ENCODE measurements at places on chromosomes 7 and 10. TPM values are rescaled to one million over a fixed set of nuclear protein-coding genes. Genes with fewer than 3 reads are reported as not detected.

The LRRC18 gene
- total RNA-seq = not detected

The CNOT4 gene
- 10.0 TPM for total RNA-seq

The POLR2J gene
- 20.8 TPM for total RNA-seq

The SUV39H2 gene
- total RNA-seq = 23.3 TPM

The AKR1C8 gene
- not detected for total RNA-seq

The TMEM140 gene
- 0.72 TPM for total RNA-seq

The SPDYE6 gene
- not detected for total RNA-seq

The VAX1 gene
- total RNA-seq = not detected

The EBLN1 gene
- total RNA-seq = not detected

The PPRC1 gene
- total RNA-seq = 11.4 TPM

The MMD2 gene
- not detected for total RNA-seq

The COL28A1 gene
- total RNA-seq = under 0.01 TPM

The SOSTDC1 gene
- total RNA-seq = under 0.01 TPM

The ACHE gene
- not detected for total RNA-seq

GRCh38 chr7:45670717-45671116 lies 96.5 kb downstream of the ADCY1 start:
- no peak for DNase-seq
- peaks cover 7% of the 10 kb centered on the region for H3K27me3 ChIP-seq
- no peak overlapping the region for H3K4me3 ChIP-seq
- H3K36me3 ChIP-seq = no peaks in the 10 kb centered on the region

DNA sequence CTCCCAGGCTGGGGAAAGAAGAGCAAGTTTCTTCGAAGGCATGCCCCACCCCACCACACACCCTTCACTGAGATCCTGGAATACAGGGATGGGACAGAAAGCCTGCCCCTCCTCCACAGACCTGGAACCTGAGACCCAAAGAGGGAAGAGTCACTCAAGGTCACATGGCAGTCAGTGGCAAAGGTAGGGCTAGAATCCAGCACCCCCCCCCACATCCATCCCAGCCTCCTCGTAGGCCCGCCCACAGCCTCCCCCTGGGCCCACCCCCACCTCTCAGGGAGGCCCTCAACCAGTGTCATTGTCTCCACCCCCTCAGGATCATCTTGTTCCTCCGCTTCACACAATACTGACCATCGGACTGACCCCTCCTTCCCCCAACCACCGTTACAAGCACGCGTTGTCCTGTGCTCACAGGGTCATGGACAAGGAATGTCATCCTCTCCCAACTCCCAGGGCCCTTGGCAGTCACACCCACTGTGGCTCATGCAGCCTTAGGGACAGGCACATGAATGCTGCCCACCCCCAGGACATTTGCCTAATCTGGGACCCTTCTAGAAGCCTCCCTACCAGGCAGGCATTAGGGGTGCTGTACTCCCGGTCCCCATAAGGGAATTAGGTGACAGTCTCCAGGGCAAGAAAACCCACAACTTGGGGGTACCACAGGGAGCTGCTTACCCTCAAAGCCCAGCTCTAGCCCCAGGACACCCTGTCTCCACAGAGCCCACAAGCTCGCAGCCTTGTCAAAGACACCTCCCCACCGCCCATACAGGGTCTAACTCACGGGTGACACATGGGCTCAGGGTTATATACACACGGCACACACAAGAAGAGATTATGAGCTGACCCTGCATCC lies 1.4 kb downstream of the KCNH2 start:
- peaks cover 20% of the 10 kb centered on the region for H3K4me1 ChIP-seq
- no peaks in the 10 kb centered on the region for H3K36me3 ChIP-seq
- H3K27ac ChIP-seq = no peak overlapping the region
- DNase-seq = no peak

DNA sequence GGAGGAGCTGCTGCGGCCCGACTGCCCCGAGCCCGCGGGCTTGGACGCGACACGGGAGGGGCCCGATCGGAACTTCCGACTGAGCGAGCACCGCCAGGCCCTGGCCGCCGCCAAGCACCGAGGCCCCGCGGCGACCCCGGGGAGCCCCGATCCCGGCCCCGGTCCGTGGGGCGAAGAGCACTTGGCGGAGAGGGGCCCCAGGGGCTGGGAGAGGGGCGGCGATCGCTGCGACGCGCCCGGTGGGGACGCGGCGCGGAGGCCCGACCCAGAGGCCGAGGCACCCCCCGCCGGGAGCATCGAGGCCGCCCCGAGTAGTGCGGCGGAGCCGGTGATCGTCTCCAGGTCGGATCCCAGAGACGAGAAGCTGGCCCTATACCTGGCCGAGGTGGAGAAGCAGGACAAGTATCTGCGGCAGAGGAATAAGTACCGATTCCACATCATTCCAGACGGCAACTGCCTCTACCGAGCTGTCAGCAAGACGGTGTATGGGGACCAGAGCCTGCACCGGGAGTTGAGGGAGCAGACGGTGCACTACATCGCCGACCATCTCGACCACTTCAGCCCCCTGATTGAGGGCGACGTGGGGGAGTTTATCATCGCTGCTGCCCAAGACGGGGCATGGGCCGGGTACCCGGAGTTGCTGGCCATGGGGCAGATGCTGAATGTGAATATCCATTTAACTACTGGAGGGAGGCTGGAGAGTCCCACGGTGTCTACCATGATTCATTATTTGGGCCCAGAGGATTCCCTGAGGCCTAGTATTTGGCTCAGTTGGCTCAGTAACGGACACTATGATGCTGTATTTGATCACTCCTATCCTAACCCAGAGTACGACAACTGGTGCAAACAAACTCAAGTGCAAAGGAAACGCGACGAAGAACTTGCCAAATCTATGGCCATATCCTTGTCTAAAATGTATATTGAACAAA lies 1.4 kb downstream of the OTUD1 start:
- H3K27ac ChIP-seq = peak overlapping the region; percentile 72
- no peaks in the 10 kb centered on the region for H3K36me3 ChIP-seq
- H3K4me1 ChIP-seq = no peaks in the 10 kb centered on the region

GRCh38 chr7:134245253-134245652 lies 71.5 kb downstream of the SLC35B4 start:
- H3K27me3 ChIP-seq = no peaks in the 10 kb centered on the region
- DNase-seq = no peak
- no peak overlapping the region for H3K4me3 ChIP-seq
- H3K36me3 ChIP-seq = no peaks in the 10 kb centered on the region

DNA sequence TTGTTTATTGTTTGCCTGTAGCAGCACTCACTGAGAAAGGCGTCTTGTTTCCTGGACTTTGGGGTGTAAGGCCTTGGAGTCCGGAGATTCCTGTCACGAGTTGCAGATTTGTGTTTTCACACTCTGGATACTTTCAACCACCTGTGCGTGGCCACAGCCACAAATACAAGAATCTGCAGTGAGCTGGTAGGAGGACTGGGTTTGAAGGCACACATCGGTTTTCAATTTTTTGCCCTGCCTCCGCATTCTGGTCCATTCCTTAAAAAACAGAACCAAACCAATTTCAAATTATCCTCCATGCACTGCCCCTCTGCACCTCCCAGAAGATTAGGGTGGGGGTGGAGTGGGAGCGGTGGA lies 619 bp downstream of the EXOC4 start:
- H3K4me1 ChIP-seq = no peaks in the 10 kb centered on the region
- H3K4me3 ChIP-seq = peak overlapping the region; percentile 84
- no peaks in the 10 kb centered on the region for H3K36me3 ChIP-seq
- peak overlapping the region; percentile 91 for H3K27ac ChIP-seq
- no peaks in the 10 kb centered on the region for H3K27me3 ChIP-seq

DNA sequence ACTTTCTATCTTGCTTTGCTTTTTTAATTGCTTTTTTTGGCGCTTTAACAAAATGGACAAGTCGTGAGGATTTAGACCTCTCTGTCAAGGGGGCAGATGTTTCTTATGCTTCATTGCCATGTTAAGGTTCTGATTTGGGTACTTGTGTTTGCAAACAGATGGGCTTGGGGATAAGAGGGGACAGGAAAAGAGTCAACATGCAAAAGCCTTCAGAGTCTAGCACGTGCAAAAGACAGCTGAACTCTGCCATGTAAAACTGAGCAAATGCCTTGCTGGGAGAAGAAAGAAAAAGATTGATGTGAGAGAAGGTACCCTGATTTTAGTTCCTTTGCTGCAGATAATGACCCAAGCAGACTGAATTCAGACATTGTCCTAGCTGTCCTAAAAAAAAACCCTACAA lies 173.1 kb downstream of the KIAA1217 start:
- no peaks in the 10 kb centered on the region for H3K36me3 ChIP-seq
- H3K4me3 ChIP-seq = no peak overlapping the region
- peaks cover 4% of the 10 kb centered on the region for H3K27me3 ChIP-seq
- no peak for DNase-seq

DNA sequence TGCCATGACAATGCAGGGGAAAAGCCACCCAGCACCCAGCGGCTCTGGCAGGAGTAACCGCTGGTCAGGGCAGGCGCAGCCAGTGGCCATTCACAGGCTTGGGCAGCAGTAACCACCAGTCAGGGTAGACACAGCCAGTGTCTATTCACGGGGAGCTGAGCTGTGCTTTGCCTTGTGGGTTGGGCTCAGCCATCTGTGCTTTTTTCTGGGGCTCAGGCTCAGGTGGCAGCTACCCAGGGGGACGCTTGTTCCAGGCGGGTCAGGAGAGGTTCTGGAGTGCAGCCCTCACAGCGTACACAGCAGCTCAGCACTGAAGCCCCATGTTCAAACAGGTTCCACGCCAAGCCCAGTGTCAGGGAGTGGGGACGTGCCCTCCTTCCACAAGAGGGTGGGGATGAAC lies 28.5 kb downstream of the FOXL3 start:
- peaks cover 51% of the 10 kb centered on the region for H3K27me3 ChIP-seq
- H3K4me1 ChIP-seq = no peaks in the 10 kb centered on the region
- H3K4me3 ChIP-seq = no peak overlapping the region
- no peaks in the 10 kb centered on the region for H3K36me3 ChIP-seq

GRCh38 chr7:146740039-146740438 lies 623.4 kb downstream of the CNTNAP2 start:
- H3K27ac ChIP-seq = no peak overlapping the region
- no peaks in the 10 kb centered on the region for H3K27me3 ChIP-seq

- H3K4me3 ChIP-seq = no peak overlapping the region
- H3K4me1 ChIP-seq = no peaks in the 10 kb centered on the region
- H3K36me3 ChIP-seq = no peaks in the 10 kb centered on the region
- no peaks in the 10 kb centered on the region for H3K27me3 ChIP-seq
- no peak overlapping the region for H3K27ac ChIP-seq
- DNase-seq = no peak
Observed at GRCh38 chr7:50156163-50156562, 63.1 kb upstream of the ZPBP start.

GRCh38 chr7:77687747-77688144 lies 8.5 kb upstream of the RSBN1L start:
- H3K27ac ChIP-seq = no peak overlapping the region
- peaks cover 7% of the 10 kb centered on the region for H3K36me3 ChIP-seq
- no peak overlapping the region for H3K4me3 ChIP-seq
- peaks cover 19% of the 10 kb centered on the region for H3K4me1 ChIP-seq
- H3K27me3 ChIP-seq = no peaks in the 10 kb centered on the region

DNA sequence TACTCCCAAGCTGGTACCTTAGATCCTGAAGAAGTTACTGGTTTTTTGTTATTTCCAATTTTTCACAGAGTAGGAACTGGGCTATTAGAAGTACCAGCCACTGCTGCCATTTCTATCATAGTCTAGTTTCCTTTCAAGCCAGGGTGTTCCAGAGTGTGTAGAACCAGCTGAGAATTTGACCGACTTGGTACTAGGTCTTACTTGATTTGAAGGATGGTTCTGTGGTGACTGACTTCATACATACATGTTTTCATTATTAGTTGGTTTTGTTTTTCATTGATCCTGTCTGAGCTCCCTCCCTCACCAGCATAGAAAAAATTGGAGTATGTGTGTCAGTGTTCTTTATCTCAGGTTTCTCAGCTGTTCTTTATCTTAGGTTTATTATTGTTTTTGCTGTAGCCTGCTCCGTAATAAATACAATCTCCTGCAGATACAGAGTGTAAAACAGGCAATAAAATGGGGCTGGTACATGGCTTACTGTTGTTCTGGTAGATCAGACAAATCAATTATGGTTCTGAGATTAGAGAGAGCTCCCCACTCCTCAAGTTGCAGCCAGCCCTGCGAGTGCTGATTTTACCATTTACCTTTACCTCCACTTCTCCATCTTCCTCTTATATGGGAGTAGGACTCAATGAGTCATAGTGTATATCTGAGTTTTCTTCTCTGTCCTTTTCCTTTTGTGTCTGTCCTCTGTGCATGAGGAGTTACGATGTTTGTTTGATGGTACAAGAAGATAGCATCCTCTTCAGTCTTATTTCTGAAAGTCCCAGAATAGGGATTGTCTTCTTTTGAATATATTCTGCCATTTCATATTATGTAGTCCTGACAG lies 122.6 kb downstream of the LRRC4 start:
- H3K36me3 ChIP-seq = no peaks in the 10 kb centered on the region
- H3K27ac ChIP-seq = no peak overlapping the region
- no peaks in the 10 kb centered on the region for H3K27me3 ChIP-seq
- no peak overlapping the region for H3K4me3 ChIP-seq

DNA sequence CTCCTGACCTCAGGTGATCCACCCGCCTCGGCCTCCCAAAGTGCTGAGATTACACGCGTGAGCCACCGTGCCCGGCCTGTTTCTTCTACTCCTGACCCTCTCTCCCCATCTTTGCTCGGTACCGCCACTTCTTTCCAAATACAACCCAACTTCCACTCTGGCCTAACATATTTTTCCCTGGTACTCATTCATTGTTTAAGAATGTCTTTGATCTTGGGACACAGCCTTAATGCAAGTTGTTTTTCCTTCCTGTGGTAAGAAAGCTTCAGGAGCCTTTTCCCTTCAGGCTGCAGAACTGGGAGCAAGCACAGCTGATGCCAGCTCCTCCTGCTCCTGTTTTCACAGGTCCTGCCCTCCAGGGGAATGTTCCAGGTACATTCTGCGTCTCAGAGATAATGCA lies 13.7 kb downstream of the CALML3 start:
- no peak overlapping the region for H3K27ac ChIP-seq
- peak; percentile 56 for DNase-seq
- no peaks in the 10 kb centered on the region for H3K36me3 ChIP-seq
- H3K4me1 ChIP-seq = peaks cover 10% of the 10 kb centered on the region
- H3K4me3 ChIP-seq = no peak overlapping the region

DNA sequence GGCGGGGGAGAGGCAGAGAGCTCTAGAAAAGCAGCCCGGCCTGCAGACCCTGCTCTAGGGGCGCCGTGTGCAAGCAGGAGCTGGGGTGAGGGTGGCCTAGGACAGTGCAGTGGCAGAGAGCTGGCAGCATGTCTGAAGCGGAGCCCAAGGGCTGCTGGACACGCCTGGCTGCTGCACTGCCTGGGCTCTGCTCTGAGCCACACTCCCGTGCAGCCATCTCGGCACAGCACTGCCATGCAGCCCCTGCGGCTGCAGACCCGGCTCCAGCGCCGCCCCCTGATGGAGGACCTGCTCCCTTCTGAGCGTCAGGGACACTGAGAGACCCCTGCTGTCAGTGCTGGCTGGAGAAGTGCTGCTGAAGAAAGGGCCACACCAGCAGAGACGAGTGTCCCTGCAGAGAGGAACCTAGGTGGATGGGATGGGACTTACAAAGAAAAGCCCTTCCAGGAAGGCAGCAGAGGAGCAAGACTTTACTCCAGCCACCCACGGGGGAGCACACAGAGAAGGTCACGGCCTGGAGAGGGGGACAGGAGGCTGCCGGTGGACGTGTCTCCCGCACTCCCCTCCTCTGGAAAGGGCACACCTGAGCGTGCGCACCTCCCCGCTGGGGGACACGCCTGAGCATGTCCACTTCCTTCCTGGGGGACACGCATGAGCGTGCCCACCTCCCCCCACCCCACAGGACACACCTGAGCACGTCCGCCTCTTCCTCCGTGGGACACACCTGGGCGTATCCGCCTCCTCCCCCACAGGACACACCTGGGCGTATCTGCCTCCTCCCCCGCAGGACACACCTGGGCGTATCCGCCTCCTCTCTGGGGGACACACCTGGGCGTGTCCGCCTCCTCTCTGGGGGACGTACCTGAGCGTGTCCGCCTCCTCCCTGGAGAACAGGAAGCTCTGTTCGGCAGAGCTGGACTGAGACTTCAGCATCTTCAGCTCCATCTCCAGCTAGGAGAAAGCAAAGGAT lies 252.9 kb downstream of the MAD1L1 start:
- H3K36me3 ChIP-seq = peaks cover 13% of the 10 kb centered on the region
- no peaks in the 10 kb centered on the region for H3K4me1 ChIP-seq
- H3K4me3 ChIP-seq = no peak overlapping the region
- H3K27ac ChIP-seq = no peak overlapping the region
- DNase-seq = no peak
